ENCODE measurements at places on chromosomes 4 and X.

DNA sequence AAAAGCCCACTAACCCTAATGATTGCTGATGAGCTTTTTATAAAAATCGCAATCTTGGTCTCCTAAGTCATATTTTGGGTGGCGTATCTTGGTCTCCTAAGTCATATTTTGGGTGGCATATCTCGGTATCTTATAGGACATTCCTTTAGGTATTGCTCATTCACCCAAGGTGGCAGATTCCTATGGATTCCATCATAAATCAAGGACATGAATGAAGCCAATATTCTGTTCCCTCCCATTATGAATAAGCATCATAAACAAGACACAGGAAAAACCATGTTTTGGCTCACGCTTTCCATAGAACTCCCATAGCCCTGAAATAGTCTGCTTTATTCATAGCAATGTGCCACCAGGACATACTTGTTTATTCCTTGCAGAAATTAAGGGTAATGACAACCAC lies 95.0 kb upstream of the CD99 start:
- H3K4me3 ChIP-seq = no peak overlapping the region
- peaks cover 4% of the 10 kb centered on the region for H3K4me1 ChIP-seq
- peaks cover 15% of the 10 kb centered on the region for H3K36me3 ChIP-seq
- no peaks in the 10 kb centered on the region for H3K27me3 ChIP-seq
- DNase-seq = no peak

DNA sequence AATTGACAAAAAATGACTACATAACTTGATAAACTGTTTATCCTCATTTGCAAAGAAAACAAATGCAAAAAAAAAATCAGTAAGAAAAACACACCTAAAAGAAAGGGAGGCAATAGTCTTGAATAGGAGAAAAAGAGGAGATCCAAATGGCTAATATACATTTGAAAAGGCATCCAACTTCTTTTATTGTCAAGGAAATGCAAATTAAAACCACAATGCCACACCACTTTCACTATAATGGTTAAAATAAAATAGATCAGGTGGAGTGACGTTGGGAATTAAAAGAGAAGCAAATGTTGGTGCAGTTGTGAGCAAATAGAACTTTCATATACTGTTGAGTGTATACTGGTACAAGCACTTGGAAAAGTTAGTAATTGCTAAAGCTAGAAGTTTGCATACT lies 3.6 kb downstream of the DCAF4L1 start:
- H3K4me1 ChIP-seq = peaks cover 14% of the 10 kb centered on the region
- no peak overlapping the region for H3K27ac ChIP-seq
- no peak for DNase-seq
- H3K27me3 ChIP-seq = no peaks in the 10 kb centered on the region

GRCh38 chr4:41878170-41878969 lies 56.9 kb upstream of the TMEM33 start:
- no peak overlapping the region for H3K4me3 ChIP-seq
- no peak overlapping the region for H3K27ac ChIP-seq
- H3K36me3 ChIP-seq = peaks cover 2% of the 10 kb centered on the region
- peaks cover 2% of the 10 kb centered on the region for H3K4me1 ChIP-seq

DNA sequence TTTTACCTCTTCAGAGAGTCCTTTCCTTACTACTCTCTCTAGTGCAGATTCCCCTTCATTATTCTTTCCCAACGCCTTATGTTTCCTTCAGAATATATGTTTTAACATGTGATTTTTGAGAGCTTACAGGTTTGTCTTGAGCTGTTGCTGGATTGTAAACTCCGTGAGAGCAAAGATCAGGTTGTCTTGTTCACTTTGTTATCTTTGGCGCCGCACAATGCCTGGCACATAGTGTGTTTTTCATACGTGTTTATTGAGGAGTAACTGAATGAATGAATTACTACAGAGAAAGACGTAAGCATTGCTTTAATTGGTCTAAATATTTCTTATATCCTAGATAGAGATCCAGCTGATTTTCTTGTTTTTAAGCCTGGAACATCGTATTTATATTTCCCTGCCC lies 80.5 kb upstream of the SLC4A4 start:
- peaks cover 4% of the 10 kb centered on the region for H3K4me1 ChIP-seq
- peaks cover 3% of the 10 kb centered on the region for H3K27me3 ChIP-seq
- no peak for DNase-seq

GRCh38 chr4:654871-655463 lies 19.1 kb downstream of the ATP5ME start:
- no peak overlapping the region for H3K4me3 ChIP-seq
- DNase-seq = no peak
- H3K4me1 ChIP-seq = no peaks in the 10 kb centered on the region

DNA sequence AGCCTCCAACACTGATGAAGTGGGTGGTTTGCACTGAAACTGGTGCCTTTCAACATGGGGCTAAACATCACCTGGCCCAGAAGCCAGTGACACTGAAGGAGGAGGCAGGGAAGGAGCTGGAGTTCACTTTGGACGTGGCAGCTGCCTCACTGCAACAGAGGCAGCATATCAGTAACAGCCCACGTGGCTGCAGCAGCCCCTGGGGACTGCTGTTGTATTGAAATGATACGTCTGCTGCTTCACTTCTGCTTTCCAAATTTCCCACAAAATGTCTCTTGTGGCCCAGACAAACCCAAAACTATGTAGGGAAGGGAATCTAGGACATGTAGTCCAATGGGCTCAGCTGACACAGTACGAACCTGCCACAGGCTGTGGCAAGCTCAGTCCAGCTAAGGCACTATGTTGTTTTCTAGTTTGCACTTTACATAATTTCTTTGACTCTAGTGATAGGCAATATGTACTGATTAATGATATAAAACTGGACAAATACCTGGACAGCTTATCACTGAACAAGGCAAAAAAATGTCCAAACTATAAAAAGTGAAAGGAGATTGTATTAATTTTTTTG lies 84.7 kb upstream of the RAPGEF2 start:
- H3K27ac ChIP-seq = no peak overlapping the region
- DNase-seq = no peak
- no peaks in the 10 kb centered on the region for H3K36me3 ChIP-seq
- no peaks in the 10 kb centered on the region for H3K4me1 ChIP-seq
- no peak overlapping the region for H3K4me3 ChIP-seq

- DNase-seq = no peak
- no peak overlapping the region for H3K4me3 ChIP-seq
- H3K4me1 ChIP-seq = no peaks in the 10 kb centered on the region
- H3K27me3 ChIP-seq = peaks cover 5% of the 10 kb centered on the region
- no peaks in the 10 kb centered on the region for H3K36me3 ChIP-seq
- H3K27ac ChIP-seq = no peak overlapping the region
Observed at GRCh38 chrX:118773782-118774181, 46.4 kb downstream of the IL13RA1 start.

DNA sequence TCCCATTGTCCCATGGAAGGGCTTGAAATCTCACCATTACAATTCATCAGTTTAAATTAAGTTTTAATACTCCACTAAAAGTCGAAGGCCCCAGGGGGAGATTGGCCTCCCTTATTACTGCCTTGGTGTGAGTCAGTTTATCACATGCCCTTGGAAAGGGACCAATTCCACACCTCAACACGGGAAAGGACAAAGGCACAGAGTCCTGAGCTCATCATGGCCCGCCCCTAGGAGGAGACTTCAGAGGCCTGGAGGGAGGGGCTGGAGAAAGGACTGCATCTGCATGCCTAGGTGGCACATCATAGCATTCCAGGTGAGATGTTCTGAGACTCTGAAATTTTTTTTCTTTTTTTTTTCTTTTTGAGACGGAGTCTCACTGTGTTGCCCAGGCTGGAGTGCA lies 2.8 kb upstream of the SEL1L3 start:
- H3K27me3 ChIP-seq = peaks cover 3% of the 10 kb centered on the region
- H3K4me1 ChIP-seq = peaks cover 16% of the 10 kb centered on the region
- DNase-seq = no peak
- peaks cover 8% of the 10 kb centered on the region for H3K36me3 ChIP-seq
- H3K4me3 ChIP-seq = no peak overlapping the region

DNA sequence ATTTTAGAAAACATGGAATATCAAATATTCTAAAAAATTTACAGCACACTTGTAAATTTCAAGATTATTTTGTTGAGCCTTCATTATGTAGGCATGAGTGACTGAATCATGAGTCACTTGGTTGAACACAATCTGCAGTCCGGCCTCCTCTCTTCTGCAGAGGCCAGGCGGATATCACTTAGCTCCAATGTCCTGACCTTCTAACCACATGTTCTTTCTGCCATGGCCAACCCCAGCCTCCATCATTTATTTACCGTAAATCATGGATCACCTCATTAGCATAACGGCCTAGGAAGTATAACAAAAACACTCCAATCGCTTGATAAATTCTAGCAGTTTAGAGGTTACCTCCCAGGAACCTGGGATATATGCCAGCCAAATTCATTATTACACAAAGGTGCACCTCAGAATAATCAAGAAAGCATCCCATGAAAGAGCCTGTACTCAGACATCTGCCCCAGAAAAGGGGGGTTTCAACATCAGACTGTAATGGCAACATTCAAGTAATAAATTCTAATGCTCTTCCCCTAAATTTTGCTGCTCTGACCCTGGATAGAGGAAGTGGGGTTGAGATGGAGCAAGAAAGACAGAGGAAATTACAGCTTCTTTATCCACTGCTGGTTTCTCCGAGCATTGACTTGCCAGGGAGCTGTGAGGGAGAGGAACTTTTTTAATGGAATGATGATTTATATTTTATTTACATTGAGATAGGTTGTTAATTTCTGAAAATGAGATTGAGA lies 2153.6 kb upstream of the AGA start:
- H3K4me1 ChIP-seq = no peaks in the 10 kb centered on the region
- no peak for DNase-seq
- no peaks in the 10 kb centered on the region for H3K36me3 ChIP-seq
- H3K27me3 ChIP-seq = no peaks in the 10 kb centered on the region
- no peak overlapping the region for H3K27ac ChIP-seq

- H3K27ac ChIP-seq = no peak overlapping the region
- H3K36me3 ChIP-seq = no peaks in the 10 kb centered on the region
- H3K4me1 ChIP-seq = no peaks in the 10 kb centered on the region
- no peaks in the 10 kb centered on the region for H3K27me3 ChIP-seq
Observed at GRCh38 chr4:138090150-138090917, 151.8 kb downstream of the SLC7A11 start.
